Astrocyte of the hippocampus (primary cell): ENCODE measurements at places on chromosomes 16 and 17.
A peak's percentile ranks its signal among the peaks of the same experiment; 100 is the strongest.

DNA sequence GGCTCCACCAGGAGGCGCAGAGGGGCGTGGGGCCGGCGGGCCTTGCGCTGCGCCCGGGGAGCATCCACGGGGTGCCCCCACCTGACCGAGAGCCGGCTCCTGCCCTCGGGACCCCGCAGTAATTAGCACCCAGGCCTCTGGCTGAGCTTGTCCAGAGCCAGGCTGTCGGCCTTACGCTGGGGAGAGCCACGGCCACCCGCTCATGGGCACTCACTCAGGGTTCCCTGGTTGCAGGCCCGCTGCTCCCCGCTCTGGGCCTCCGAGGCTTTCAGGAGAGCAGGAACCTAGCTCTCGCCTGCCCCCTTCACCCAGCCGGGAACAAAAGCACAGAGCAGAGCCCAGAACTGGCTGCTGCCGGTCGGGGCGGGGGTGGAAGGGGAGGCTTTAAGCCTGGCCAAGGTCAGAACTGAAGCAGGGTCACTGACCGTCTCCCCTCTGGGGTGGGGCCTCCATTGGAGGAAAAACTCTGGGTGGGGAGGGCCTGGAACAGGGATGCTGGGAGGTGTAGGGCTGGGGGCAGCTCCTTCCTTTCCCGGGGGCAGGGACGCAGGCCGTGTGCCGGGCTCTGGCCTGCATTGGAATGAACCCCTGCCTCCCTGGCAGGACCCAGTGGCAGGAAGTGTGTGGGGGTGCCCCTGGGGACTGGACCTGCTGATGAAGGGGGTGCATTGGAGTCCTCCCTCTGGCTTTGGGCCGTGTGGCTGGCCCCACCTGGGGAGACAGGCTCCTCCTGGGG, 12.3 kb downstream of the GLIS2 start:
- DNase-seq: peak; percentile 87

DNA sequence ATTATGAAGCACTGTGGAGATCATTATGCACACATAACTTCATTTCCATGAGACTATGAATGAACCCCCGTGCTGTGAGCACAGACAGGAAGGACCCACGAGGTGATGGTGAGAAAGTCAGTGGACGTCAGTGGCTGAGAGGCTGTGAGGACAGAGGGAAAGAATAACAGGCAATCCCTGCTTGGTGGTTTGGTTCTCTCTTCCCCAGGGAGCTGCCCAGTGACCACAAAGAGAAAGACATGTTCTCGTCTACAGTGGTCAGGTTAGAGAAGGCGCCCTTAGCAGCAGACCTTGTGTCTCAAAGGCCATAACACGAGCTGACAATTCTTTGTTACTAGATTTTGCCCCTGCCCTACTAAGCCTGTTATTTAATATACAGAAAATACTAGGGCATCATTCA, 609.2 kb downstream of the TOX3 start:
- DNase-seq: no peak

DNA sequence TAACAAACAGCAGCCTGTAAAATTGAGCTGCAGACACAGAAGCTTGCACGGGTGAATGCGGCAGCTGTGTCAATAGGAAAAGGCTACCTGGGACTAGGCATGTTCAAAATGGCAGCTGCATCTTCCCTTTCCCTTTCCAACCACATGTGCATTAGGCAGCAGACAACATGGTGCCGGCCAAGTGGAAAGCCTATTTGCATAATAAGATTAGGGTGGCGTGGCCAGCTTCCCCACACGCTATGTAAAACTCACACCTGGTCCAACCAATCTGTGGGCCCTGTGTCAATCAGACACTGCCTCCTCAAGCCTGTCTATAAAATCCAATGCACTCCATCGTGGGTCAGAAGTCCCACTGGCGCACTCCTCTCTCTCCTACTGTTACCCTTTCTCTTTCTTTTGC, 61.0 kb upstream of the RBBP6 start:
- no peak for DNase-seq

GRCh38 chr16:20056436-20056835, 17.3 kb downstream of the GPR139 start:
- no peak for DNase-seq

- no peak for DNase-seq
These were observed 16.3 kb downstream of the COQ7 start for GRCh38 chr16:19083670-19084069.

GRCh38 chr17:8894673-8895578, 27.5 kb upstream of the PIK3R6 start:
- peak; percentile 82 for DNase-seq

- DNase-seq: no peak
These were observed 6.9 kb downstream of the CCL17 start for GRCh38 chr16:57411362-57411976.

GRCh38 chr16:3767333-3767986, 50.1 kb upstream of the TRAP1 start:
- no peak for DNase-seq

- no peak for DNase-seq
These were observed 432.6 kb downstream of the UTP18 start for GRCh38 chr17:51692917-51693316.

DNA sequence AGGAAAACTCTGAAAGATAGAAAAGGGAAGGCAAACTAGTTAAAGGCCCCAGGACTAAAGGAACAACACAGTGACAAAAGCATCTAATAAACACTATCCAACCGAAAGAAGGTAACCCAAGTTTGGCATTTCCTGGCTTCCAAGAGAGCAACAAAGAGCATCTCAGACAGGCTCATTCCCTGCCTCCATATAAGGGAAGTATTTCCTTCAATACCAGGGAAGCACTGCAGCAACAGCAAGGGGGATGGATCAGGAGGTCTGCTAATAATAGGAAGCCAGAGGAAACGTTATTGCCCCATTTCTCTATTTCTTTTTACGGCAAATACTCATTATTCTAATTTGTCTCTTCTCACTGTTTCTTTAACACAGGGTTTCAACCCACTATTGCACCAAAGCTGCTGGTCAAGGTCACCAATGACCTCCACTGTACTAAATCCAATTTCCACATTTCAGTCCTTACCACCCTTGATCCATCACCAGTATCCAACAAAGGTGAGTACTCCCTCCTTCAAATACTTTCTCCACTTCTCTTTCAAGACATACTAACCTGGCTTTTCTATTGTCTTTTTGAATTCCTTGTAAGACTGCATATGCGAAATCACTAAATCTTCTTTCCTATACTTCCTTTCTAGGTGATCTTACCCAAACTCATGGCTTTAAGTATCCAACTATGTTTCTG, 86.1 kb downstream of the KANSL1 start:
- no peak for DNase-seq

DNA sequence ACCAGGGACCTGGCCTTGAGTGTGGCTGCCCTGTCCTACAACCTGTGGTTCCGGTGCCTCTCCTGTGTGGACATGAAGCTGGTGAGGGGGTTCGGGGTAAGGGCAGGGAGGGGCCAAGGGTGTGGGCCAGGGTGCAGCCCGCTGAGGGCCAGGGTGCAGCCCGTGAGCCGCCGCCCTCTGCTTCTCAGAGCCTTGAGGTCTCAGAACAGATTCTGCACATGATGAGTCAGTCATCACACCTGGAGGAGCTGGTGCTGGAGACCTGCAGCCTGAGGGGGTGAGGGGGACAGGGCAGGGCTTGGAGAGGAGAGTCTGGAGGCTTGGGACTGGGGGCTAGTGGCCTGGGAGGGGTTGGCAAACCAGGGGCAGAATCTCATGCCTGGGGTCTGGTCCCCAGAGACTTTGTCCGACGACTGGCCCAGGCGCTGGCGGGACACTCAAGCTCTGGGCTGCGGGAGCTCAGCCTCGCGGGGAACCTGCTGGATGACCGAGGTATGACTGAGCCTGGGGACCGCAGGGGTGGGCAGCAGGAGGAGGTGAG, 2.2 kb downstream of the CARMIL2 start:
- DNase-seq: no peak

DNA sequence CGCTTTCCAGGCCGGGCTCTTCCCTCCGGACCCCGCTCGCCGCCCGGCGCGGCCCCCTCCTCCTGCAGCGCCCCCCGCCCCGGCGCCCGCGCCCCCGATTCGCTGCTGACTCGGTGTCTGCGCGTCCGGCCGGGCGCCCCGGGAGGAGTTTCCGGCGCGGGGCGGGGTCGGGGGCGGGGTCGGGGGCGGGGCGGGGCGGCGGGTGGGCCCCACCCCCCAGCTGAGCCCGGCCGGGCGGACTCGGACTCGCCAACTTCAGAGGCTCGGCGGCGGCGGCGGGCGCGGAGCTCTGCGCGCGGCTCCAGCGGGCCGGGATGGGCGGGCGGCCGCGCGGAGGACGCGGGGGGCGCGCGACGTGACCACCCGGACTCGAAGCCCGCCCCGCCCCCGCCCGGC, at the start of gene METRNL:
Gene METRNL, plus strand, starts transcription at position 258 of the 396 bp plus-strand sequence. CDS start 207 bp downstream, outside the sequence.
- peak; percentile 89 for DNase-seq

DNA sequence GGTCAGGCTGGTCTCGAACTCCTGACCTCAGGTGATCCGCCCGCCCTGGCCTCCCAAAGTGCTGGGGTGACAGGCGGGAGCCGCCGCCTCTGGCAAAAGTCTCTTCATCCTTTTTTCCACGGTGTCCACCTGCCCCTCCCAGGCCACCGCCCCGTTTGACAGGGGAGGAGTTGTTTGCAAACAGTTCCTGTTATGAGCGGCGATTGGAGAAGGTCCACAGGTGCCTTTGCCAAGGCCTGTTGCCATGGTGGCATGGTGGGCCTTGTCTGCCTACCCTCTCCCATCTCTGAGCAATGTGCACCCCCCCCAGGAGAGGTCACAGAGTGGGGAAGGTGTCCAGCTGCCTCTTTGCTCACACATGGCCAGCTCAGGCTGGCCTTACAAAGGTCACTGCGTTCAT, 16.0 kb upstream of the RAP1GAP2 start:
- DNase-seq: no peak

- no peak for DNase-seq
These were observed 3.2 kb downstream of the ZNF500 start for GRCh38 chr16:4763791-4764190.

DNA sequence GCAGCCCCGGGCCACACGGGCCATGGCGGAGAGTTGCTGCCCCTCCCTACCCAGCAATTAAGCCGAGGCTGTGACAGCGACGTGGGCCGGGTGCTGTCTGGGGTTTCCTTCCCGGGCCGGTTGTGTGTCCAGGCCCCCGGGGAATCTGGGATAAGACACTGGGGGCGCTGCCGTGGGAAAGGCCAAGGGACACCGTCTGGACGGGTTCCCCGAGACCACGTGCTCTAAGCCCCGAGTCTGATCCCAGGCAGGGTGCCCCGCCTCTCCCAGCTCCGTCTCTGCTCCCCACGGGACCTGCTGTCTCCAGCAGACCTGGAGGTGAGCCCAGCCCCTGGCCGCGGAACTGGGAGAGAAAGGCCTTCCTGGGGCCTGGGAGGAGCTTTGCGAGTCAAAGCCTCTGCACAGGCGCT, 92.2 kb downstream of the IRX3 start:
- peak; percentile 23 for DNase-seq
